Bone marrow (tissue), 2 donors: ENCODE measurements at places on chromosomes 4 and X.

DNA sequence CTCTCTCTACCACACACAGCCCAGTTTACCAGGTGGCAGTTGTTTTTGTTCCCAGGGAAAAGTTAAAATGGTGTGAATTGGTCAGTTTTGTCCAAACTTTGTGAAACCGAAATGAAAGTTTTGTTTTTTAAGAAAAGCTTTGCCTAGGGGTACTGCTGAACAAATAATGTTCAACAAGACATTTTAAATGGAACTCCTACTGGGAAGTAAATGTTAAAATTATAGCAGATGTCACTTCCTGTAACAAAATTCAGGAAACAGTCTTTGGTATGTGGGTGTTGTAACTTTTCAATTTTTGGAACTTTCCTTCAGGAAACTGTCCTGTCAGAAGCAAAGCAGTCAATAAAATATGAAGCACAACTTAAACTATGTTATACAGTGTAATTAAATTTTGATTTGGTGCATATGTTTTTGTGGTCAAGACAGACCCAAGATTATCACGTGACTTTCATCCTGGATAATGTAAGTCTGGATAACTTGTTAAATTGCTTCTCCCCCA lies 79.5 kb downstream of the AFF1 start:
- no peak for DNase-seq

DNA sequence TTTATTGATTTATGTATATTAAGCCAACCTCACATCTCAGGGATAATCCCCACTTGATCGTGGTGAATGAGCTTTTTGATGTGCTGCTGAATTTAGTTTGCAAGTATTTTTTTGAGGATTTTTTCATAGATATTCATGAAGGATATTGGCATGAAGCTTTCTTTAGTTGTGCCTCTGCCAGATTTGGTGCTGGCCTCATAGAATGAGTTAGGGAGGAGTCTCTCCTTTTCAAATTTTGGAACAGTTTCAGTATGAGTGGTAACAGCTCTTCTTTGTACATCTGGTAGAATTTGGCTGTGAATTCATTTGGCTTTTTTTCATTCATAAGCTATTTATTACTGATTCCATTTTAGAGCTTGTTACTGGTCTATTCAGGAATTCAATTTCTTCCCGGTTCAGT lies 197.2 kb upstream of the NDST4 start:
- no peak for DNase-seq

GRCh38 chr4:113553082-113553481 lies 208.5 kb downstream of the CAMK2D start:
- no peak for DNase-seq

GRCh38 chr4:82097504-82097903 lies 276.3 kb downstream of the HNRNPD start:
- DNase-seq: no peak

- DNase-seq: no peak
Observed at GRCh38 chr4:153045111-153045982, 109.2 kb downstream of the FHDC1 start.

GRCh38 chr4:154585369-154586018 lies 5.0 kb downstream of the FGA start:
- no peak for DNase-seq

DNA sequence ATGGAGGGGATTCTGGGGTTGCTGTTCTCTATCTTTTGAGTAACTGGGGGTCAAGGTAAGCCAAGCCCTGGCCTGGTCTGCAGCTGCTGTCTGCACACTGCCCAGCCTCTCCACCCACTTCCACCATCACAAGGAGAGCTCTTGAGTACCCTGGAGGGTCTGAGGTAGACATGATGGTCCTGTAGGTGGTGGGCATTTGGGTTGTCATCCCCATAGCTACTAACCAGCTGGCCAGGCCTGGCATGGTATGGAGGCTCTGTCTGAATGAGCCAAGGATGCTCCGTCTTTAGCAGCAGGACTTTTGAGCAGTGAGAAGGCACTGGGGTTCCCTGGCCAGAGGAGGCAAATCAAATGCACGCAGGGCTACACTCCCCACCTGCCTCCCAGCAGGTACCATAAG lies 82.7 kb downstream of the NHSL2 start:
- DNase-seq: no peak

- DNase-seq: no peak
Observed at GRCh38 chrX:103691059-103691458, 4.6 kb upstream of the MORF4L2 start.

- DNase-seq: no peak
Observed at GRCh38 chr4:68361146-68361589, 11.3 kb upstream of the YTHDC1 start.

- DNase-seq: no peak
Observed at GRCh38 chrX:18664947-18665346, 7.0 kb downstream of the RS1 start.

DNA sequence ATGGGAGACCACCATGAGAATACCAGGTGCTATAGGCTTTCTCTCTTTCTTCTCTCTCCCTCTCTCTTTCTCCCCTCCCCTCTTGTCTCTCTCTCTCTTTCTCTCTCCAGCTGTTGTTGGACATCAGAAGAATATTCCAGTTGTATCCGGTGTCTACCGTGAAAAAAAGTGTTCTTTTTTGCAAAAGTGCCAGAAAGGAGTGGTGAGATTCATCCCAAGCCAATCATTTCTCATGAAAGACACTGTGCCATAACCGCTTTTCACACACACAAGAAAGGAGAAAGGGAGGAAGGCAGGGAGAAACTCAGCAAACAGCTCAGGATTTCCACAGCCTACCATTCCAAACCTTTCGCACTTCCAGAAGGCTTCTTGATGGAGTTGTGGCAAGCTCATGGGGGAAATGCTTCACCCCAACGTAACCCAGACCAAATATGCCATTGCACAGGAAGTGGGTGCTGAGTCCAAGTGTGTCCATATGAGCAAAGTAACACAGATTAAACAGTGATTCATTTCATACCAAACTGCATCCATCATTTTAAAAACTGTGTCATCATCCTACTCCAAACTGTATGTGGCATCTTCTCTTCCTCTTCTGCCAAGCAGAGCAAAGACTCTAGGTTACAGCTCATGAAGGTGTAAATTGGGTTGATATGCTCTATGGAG lies 224.0 kb downstream of the APBB2 start:
- no peak for DNase-seq

DNA sequence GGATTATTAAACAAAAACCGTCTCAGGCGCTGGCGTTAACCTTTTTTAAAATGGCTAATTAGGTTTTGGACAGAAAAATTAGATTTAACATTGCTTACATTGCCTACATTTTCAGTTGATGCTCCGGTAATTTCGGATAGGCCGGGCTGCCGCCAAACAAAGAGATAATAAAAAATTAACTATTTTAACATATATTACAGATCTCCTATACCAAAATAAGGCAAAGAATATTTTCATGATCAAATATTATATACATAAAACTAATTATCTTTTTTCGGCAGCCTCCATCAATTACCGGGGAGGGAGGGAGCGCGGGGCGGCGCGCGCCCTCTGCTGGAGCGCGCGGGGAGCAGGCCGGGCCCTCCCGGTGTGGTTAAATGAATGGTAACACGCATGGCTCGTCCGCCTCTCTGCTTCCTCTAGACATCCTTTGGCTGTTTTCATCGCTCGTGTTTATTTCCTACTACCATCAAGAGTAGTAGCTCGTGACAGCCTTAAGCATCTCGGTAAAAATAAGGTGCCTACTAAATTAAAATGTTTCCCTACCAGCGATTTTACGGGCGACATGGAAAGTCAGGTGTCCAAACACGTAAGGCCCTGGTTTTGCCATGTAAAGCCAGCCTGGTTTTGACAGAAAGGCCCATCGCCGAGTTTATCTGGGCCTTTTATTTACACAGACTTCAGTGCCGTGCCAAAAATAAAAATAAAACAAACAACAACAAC lies 52.4 kb upstream of the TMEM33 start:
- no peak for DNase-seq

DNA sequence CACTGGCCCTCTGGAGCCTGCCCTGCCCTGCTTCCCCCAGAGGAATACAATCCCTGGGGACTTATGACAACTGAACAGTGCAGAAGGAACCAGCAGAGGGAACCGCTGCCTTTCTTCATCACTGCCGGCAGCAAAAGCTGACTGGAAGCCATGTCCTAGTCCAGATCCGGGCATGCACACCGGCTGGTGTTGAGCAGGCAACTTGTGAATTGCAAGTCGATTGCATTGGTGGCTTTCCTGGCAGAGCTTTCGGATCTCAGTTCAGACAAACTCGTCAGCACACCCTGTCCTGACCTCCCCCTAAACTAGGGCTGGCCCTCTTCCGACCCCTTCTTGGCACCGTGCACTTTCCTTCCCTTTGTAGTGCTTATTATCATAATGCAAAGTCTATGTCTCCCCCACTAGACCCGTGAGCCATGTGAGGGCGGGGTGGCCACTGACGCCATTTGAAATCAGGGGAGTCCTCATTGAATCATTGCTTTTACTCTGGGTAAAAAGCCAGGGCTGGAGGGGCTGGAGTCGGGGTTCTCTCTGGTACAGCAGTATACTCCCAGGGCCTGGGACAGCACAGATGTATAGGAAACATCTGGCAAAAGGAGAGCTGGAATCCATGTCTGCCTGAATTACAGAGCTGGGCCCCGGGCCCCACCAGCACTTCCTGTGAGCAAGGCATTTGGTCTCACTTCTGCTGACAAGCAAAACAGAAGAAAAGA lies 1.8 kb downstream of the ARHGAP4 start:
- DNase-seq: peak; percentile 35

DNA sequence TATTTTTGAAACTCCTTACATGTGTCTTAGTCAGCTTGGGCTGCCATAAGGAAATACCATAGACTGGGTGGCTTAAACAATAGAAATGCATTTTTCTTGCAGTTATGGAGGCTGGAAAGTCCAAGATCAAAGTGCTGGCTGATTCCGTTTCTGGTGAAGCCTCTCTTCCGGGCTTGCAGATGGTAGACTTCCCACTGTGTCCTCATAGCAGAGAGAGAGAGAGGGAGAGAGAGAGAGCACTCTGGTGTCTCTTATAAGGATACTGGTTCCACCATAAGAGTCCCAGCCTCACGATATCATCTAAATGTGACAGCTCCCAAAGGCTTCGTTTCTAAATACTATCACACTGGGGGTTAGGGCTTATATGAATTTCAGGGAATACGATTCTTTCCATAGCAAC lies 39.7 kb downstream of the ENPEP start:
- no peak for DNase-seq

- peak; percentile 36 for DNase-seq
Observed at GRCh38 chr4:147780137-147780777, 48.4 kb downstream of the ARHGAP10 start.

- no peak for DNase-seq
Observed at GRCh38 chr4:118762730-118763477, 73.0 kb downstream of the SEC24D start.

- DNase-seq: no peak
Observed at GRCh38 chr4:6071959-6072720, 53.9 kb upstream of the C4orf50 start.

DNA sequence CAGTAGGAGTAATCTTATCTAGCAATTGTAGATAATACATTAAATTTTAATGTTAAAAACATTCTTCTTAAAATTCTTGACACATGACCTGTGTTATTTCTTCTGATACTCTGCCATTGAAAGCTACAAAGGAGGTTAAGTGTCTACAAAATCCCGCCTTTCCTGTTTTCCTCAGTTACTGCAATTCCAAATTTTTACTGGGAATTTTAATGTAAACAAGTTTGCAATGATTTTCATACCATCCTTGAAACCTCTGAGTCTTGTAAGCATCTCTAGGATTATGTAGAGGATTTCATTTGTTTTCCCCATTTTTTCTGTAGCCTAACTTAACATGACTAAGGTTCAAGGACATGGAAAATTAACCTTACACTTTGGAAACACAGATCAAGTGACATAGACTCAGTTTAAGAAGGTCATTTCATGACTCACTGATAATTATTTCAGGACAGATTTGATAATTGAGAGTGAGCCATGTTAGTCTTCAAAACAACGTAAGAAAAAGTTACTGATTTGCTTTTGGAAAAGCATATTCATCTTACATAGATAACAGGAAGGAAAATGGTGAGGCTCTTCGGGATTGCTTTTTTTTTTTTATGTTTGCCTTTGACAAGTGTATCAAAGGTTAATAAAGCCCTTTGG lies 39.6 kb upstream of the PDLIM5 start:
- no peak for DNase-seq

GRCh38 chr4:41281038-41281634 lies 24.4 kb downstream of the UCHL1 start:
- DNase-seq: no peak

- DNase-seq: no peak
Observed at GRCh38 chr4:10243856-10244255, 127.3 kb upstream of the WDR1 start.

DNA sequence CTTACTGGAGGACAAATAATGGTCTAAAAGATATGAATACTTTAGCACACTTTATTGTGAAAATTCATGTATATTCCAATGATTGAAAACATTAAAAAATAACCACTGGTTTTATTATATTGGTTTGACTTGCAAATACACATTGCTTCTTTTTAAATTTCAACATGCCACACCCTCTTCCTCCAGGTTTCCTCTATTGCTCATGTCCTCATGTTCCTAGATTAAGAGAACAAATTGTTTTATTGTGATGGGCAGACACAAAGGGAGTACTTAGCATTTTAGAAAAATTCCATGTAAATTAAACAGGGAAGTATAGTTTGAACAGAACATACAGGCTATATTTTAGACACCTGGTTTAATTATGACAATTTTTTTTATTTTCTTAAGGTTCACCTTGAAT lies 230.6 kb upstream of the GPRIN3 start:
- DNase-seq: no peak

GRCh38 chrX:17098516-17099247 lies 152.2 kb downstream of the REPS2 start:
- no peak for DNase-seq

- peak; percentile 84 for DNase-seq
Observed at GRCh38 chr4:184534511-184535391, 60.4 kb upstream of the IRF2 start.

DNA sequence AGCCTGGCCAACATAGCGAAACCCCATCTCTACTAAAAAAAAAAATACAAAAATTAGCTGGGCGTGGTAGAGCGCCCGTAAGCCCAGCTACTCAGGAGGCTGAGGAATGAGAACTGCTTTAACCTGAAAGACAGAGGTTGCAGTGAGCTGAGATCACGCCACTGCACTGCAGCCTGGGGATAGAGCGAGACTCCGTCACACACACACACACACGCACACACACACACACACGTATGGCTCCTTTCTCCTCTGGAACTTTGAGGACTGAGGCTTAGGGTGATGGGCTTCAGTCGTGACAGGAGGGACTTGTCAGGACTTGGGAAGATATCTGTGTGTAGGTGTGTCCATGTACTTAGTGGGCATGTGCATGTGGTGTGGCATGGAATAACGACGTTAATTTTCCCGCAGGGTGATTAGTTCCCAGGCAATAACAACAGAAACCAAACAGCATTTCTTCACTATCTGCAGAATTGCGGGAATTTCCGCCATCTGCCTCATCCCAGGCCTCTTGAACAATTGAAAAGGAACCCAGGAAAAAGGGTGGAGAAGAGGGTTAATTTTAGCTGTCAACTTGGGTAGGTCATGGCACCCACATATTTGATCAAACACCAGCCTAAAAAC lies 47.7 kb downstream of the RWDD4 start:
- no peak for DNase-seq

DNA sequence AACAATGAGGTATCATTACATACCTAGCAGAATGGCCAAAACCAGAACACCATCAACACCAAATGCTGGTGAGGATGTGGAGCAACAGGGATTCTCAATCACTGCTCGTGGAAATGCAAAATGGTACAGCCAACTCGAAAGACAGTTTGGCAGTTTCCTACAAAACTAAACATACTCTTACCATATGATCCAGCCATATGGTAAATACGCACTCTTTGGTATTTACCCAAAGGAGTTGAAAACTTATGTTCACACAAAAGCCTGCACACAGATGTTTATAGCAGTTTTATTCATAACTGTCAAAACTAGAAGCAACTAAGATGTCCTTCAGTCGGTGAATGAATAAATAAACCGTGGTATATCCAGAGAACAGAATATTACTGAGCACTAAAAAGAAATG lies 7.8 kb downstream of the CASP3 start:
- no peak for DNase-seq
